ENCODE measurements at places on chromosomes 2 and 18.

DNA sequence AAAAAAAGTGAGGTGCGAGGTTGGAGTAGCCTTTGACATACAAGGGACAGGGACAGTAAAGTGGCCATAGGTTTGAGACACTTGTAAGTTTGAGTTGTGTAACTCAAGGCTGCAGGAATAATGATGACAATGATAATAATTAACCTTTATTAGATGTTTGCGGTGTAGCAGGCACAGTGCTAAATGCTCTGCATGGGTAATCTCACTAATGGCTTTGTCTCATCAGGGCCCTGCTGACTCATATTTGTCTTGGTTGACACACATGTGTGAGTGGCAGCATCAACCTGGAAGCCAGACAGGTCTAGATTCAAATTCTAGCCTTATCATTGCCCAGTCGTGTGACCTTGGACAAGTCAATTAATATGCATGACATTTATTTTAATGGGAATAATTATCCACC lies 126.2 kb downstream of the FSHR start:
- no peak for DNase-seq

GRCh38 chr18:23580677-23581367 lies 5.5 kb downstream of the NPC1 start:
- DNase-seq: no peak

DNA sequence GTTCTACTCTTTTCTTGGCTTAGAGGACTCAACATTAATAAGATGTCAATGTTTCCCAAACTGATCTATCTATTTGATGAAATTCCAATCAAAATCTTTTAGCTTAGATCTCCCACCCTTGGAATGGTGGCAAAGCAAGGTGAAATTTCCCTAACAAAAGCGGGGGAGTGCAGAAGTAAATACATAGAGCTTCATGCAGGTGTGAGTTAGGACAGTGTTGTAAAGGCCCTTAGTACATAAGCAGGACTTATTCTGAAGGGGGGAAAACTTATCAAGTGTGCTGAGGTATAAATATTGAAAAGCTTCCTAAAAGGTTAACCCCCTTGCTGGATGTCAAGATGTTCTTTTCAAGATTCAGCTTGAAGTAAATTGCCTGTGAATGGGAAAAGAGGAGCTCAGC lies 608.6 kb upstream of the CELF4 start:
- no peak for DNase-seq

GRCh38 chr2:185338104-185338503 lies 400.5 kb upstream of the FSIP2 start:
- DNase-seq: no peak

DNA sequence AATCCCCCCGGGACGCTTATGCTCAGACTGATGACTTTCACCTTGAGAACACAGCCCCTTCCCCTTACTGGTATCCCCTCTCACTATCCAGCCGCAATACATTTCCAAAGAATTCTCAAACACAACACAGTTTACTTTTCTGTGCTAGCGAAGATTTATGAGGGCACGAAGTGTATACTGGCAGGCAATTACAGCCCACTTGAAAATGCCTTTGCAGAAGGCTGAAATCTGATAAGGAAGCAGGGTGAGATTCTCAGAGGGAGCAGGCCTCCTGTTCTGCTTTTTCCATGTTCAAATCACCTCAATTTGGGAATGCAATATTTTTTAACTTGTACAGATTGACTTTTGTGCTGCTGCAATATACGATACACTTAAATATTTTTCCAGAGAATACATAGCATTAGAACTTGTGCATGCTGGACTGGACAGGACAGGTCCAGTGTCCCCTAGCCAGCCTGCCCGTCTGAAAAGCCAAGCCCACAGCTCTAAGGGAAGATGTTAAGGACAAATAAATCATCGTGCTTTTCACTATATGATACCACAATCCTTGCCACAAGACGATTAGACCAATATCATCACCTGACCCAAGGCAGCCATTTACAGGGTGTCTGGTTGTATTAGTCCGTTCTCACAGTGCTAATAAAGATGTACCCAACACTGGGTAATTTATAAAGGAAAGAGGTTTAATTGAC lies 262.1 kb downstream of the EPHA4 start:
- DNase-seq: no peak

GRCh38 chr18:42033137-42033810 lies 78.2 kb downstream of the PIK3C3 start:
- DNase-seq: no peak

- no peak for DNase-seq
These were observed 92.8 kb upstream of the OTOS start for GRCh38 chr2:240232961-240233884.

DNA sequence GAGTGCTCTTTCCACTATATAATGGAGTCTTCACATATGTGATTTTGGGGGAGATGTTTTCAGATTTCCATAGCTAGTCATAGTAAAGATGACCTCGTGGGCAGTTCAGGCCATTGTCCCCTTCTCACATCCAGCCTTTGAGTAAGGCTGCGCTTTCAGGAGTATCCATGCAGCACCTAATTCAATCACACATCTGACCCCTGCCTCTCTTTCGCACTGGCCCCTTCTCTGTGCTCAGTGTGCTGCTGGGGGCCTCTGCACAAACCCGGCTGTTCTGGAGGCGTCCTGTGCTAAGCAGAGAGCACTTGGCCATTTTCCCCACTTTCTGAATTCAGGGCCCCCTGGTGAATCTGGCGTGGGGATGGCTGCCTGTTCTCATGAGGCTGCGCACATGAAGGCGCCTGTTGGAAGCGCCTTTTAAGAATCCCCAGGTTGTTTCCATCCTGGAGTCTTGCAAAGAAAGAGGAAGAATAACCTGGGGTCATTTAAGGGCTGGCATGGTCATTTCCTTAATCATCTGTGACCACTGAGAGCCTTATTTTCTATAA lies 96.0 kb upstream of the ALPP start:
- DNase-seq: no peak

GRCh38 chr18:6249788-6250187 lies 164.9 kb downstream of the L3MBTL4 start:
- DNase-seq: no peak

- no peak for DNase-seq
These were observed 52.9 kb downstream of the SATB2 start for GRCh38 chr2:199404841-199405240.

DNA sequence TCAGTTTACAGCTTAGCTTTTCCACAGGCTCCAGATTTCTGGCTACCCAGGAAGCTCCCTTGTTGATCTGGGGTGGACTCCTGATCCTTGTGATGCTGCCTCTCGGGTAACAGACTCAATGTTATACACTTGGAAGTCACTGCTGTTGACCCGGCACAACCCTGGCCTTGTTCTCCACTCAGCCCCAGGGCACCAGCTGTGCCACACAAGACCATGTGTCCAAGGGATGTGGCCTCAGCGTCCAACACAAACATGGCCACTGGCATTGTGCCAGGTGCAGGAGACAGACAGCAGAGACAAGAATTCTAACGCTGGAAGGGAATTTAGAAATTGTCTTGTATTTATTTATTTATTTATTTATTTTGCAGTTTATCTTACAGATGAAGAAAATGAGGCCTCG lies 39.0 kb upstream of the PPP4R1 start:
- peak; percentile 71 for DNase-seq

DNA sequence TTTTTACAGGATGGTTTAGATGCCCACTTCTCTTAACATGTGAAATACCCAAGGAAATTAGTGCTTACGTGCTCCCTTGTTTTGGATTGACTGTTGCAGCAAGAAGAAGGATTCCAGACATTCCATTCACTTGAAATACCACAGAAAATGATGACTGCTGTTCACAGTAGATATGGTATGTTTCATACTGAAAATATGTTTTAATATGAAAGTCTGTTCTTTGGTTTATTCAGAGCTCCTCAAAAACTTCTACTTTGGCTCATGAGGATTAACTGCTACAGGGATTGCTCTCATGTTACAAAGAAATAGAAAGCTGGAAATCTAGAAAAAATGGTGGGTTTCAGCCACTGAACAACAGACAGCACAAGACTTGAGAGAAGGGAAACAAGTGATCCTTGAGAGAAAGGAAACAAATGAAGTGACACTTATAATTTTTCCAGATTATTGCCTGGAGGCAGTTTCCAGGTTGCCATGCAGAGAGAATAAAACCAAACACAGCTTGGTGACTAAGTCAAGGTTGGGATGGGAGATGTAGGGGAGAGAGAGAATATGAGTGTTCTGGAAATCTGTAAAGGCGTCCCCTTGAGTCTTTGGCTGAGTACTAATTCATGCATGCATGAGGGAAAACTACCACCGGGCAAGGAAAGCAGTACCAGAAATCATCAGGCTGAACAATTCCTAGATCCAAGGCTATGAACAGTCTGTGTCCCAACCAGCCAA lies 348.1 kb downstream of the CLIP4 start:
- DNase-seq: no peak

DNA sequence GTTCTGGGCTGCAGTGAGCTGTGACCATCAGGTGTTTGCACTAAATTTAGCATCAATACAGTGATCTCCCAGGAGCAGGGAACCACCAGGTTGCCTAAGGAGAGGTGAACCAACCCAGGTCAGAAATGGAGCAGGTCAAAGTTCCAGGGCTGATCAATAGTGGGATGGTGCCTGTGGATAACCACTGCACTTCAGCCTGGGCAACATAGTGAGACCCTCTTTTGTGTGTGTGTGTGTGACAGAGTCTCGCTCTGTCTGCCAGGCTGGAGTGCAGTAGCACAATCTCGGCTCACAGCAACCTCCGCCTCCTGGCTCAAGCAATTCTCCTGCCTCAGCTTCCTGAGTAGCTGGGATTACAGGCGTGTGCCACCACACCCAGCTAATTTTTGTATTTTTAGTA lies 163.7 kb upstream of the SERTAD2 start:
- DNase-seq: no peak

GRCh38 chr2:170533156-170533555 lies 182.0 kb upstream of the SP5 start:
- no peak for DNase-seq

DNA sequence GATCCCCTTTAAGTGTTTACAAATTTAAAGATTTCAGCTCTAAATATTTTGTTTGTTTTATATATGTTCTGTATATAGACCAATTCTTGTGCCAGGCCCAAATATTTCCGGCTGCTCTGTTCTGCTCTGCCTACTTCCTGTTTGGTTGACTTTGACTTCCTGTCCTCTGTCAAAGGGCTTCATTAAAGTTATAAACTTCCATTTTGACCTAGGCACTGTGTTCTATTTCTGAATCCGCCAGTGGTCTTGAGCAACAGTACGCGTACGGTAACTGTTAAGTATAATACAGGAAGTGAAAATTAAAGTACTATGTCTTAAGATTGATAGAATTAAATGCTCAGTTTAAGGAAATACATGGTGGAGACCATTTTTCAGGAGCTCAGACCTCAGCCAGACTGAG lies 13.5 kb upstream of the REL start:
- DNase-seq: no peak

DNA sequence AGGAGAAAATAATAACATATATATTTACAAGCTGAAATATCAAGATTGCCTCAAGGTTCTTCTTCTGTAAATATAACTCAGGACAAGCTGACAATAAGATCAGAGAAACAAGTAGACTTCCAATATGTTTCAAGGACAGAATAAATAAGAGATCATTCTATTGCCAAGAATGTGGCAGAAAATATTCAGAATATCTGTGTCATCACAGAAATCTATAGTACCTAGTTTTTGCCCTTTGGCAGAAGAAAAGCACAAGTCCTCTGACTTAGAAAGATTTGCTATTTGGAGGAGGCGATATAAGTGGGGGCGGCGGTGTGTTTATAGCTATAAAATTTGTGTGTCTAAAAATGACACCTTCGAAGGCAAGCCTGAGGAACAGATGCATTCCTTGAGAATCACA lies 34.3 kb downstream of the ARHGAP15 start:
- DNase-seq: no peak

GRCh38 chr18:56962322-56962721 lies 184.6 kb upstream of the BOD1L2 start:
- DNase-seq: peak; percentile 65

DNA sequence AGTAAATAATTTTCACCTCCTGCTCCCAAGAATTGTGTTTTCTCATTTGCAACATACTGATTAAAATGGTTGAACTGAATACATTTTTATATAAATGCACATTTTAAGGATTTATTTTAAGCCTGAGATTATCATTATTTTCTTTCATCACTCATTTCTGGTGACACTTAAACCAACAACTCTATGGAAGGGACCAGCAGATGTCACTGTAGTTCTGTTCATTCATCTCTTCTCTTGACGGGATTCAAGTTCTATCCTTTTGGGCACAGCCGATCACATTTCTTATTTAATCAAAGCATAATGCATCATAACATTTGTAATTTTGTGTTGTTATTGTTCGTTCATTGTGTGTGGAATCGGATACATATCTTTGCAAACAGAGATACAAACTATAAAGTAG lies 417.9 kb downstream of the HRH4 start:
- peak; percentile 72 for DNase-seq

DNA sequence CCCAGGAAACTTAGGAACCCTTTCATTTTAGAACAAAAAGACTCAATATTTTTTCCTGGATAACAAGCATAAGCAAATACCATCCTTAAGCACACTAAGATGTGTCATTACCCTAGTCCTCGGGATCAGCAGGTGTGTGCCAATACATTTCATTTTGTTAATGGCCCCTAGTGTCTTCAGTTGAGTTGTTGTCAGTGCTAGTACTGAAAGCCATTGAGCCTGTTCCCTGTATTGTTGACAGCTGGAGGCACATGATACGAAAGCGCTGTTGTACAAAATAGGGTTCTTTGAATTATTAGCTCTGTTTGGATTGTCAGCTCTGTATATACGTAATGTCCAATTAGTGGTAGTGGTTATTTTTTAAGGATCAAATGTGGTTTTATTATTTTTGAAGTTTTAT lies 29.5 kb downstream of the VAPA start:
- DNase-seq: no peak

DNA sequence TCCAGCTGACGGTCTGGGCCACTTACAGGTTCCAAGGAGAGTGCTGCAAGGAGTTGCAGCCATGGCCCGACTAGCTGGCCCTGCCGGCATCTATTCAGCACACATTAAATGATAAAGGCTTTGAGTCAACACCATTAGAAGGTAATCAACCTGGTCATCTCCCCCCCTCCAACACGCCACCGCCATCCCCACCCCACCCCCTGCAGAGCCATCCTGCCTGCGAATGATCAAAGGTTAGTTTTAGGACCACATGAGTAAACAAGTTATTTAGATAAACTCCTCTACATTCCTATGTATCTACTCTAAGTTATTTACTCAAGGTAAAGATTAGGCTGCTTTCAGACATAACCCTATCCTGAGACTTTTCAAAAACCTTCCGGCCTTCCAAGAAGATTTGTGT lies 349.3 kb upstream of the SLC39A10 start:
- no peak for DNase-seq

- DNase-seq: no peak
These were observed 18.6 kb downstream of the ARL4C start for GRCh38 chr2:234478121-234478858.

- DNase-seq: no peak
These were observed 1625.5 kb upstream of the CELF4 start for GRCh38 chr18:39191058-39191457.

GRCh38 chr2:3127710-3128109 lies 249.9 kb downstream of the EIPR1 start:
- peak; percentile 11 for DNase-seq

DNA sequence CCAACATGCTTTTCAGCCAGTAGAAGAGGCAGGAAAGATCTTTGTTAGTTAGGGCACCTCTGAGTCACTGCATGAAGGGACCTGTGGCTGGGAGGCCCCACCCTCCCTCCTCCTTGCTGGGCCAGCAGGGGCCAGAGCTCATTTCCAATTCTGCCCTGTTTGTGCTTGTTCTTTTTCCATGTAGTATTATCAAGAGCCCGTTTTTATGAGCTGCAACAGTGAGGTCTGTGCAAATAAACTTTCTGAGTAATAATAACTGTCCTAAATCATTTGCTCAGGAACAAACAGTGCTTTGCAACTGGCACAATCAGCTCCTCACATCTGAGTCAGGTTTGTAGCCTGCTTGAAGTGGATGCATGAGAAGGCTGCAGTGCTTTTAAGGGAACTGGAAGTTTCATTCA lies 128.0 kb downstream of the ARL4C start:
- DNase-seq: no peak
